ENCODE measurements at places on chromosomes 2 and 18.

GRCh38 chr2:177207101-177207500, 5.5 kb upstream of the HNRNPA3 start:
- no peak for DNase-seq

GRCh38 chr2:128139624-128140023, 48.6 kb downstream of the UGGT1 start:
- no peak for DNase-seq

DNA sequence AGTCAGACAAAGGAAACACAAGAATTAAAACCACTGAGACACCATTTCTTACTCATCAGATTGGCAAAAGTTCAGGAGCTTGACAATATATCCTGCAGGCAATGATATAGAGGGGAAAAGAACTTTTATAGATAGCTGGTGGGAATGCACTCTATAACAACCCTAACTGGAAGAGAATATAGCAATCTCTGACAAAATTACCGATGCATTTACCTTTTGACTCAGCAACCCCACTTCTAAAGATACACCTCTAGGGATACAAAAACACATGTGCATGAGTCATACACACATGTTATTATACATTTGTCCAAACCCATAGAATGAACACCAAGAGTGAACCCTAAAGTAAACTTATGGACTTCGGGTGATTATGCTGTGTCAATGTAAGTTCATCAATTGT, 79.4 kb upstream of the SRD5A2 start:
- DNase-seq: no peak

- DNase-seq: no peak
Measured at GRCh38 chr2:134466141-134466540, 212.3 kb downstream of the MGAT5 start.

GRCh38 chr18:36829362-36830157, 633 bp downstream of the KIAA1328 start:
- no peak for DNase-seq

- no peak for DNase-seq
Measured at GRCh38 chr2:207546822-207547221, 17.1 kb downstream of the CREB1 start.

- no peak for DNase-seq
Measured at GRCh38 chr2:12607971-12608370, 108.8 kb upstream of the TRIB2 start.

GRCh38 chr2:152396051-152396511, 61.1 kb downstream of the FMNL2 start:
- DNase-seq: no peak

- DNase-seq: no peak
Measured at GRCh38 chr2:69768235-69768634, 26.3 kb downstream of the ANXA4 start.

DNA sequence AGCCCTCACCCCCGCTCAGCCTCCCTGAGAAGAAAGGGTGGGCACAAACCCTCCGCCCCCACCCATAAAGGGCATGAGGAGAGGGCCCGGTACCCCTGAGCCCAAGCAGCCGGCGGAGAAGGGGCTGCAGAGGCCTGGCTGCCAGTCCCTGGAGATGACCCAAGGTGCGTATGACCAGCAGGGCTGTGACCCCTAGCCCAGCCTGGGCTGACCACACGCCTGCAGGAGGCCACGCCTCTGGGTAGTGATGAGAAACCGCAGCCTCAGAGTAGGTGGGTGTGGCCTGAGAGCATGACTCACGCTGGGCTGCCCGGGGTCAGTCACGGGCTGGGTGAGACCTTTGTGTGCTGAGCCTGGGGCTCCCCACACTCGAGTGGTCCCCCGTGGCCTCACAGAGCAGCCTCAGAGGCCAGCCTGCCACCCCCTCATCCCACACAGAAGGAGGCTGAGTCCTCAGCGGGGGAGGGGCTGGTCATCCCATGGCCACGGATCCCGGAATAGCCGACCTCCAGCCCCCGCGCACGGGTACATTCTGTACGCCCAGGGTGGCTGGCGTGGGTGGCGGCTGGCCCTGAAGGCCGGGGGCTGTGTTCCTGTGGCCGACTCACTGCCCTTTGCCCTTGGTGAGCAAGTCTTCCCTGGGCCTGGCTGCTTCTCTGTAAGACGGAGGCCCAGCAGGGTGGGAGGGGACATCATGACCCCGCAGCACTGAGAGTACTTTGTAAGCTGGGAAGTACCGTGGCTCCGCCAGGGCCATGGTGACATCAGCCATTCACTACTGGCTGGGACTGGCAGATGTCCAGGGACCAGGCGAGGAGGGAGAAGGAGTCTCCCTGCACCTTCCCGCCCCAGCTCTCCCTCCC, 110.8 kb upstream of the OTOS start:
- DNase-seq: no peak

GRCh38 chr18:12747530-12748315, 44.9 kb downstream of the PSMG2 start:
- DNase-seq: no peak

DNA sequence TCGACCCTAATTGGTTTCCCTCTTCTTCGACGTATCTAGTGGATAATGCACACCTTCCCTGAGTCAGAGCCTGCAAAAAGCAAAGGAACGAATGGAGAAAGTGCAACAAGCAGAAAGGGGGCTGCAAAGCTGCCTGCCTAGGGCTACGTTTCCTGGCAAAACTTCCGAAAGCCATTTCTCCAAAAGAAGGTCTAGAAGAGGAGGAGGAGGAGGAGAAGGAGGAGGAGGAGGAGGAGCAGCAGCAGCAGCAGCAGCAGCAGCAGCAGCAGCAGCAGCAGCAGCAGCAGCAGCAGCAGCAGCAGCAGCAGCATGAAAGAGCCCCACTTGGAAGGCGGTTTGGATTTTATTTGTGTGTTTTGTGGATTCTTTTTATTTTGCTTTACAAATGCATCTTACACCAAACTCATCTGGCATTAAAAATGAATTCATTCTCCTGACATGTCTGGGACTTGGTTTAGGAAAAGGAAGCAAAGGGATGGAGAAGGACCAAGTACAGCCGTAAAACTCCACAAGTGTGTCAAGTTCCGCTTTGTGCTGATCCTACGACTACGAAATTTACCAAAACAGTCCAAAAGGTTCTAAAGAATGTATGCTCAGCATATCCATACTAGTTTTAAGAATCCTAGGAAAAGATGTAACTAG, 2.0 kb downstream of the TCF4 start:
- DNase-seq: no peak

GRCh38 chr2:204574486-204574885, 29.2 kb downstream of the PARD3B start:
- no peak for DNase-seq

DNA sequence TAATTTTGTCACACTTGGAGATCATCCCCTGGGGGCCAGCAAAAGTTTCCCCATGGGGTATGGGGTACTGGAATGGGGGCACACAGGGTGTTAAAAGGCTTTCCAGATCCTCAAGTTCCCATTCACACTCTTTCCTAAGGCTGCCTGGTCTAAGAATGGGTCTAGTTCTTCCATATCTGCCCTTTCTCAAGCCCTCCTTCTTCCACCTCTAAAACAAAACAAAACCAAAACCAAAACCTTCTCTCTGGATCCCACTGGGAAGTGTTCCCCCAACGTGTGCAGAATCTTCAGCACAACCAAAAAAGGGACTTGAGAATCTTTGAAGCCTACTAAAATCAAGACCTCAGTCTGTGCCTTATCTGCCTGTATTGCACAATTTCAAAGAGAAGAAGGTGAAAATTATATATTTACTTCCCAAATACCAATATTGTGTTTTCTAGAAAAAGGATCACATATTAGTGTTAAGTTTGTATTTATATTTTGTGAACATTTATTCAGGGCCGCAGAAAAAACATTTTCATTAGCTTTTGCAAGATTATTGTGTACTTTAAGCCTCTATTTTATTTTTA, 207.2 kb upstream of the TCF4 start:
- DNase-seq: no peak

DNA sequence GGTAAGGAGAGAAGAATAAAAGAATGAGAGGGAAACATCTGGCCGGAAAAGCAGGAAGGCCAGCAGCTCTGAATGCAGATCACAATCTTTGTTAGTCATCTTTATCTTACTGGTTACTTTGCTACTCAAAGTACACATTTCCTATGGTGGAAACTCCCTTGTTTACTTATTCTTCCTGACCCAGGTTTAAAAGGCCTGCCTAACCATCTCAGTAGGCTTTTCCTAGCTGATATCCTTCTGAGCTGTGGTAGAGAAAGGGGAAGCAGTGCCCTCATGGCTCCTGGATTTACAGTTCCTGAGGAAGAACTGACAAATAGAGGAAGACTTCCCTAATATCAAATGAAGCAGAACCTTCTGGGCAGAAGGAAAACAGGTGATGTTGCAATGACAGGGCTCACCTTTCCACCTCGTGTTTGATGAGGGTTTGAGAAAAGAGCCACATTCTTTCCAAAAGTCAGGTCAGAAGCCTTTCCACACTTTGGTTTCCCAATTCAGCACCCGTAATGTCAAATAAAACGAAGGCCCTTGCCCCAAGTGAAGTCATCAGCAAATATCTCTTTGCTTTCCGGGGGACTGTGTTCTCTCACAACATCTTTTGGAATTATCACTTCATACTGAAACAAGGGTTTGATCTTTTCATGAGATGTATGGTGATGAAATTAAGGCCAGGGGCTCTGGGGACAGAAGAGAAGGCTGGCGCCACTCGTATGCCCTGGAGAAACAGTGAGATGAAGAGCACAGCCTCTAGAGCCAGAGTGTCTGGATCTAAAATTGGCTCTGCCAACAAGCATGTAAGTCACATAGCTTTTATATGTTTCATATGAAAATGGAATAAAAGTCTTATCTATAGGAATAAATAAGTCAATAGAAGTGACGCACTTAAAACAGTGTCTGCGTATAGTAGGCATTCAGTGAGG, 26.7 kb upstream of the APOB start:
- DNase-seq: no peak

DNA sequence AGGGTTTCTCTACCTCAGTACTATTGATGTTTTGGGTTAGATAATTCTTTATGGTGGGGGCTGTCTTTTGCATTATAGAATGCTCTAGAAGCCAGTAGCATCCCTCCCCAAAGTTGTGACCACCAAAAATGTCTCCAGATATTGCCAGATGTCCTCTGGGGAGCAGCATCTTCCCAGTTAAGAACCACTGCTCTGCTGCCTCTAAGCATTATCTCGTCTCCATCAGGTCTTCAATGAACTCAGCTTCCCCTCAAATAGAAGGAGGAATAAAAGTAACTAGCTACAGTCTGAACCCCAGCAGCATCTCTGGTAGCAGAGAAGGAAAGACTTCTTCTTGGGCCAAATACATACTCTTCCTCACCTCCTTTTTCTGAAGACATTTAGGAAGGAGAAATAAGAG, 244.1 kb downstream of the AGPS start:
- DNase-seq: no peak

DNA sequence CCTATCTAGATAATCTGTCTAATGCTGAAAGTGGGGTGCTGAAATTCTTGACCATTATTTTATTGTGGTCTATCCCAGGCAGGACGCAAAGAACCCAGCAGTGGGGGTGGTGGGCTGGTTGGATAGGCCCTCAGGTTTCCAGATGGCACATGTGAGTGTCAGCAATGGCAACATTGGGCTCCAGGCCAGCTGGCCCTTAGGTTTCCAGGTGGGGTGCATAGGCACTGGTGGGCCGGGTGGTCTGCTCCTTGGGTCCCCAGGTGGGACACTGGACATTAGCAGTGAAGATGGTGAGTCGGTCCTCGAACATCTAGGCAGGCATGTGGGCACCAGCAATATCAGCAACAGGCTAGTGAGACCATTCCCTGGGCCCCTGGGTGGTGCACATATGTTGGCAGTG, 680.3 kb upstream of the ACVR2A start:
- no peak for DNase-seq

GRCh38 chr2:37610638-37611289, 60.7 kb downstream of the CDC42EP3 start:
- DNase-seq: no peak

DNA sequence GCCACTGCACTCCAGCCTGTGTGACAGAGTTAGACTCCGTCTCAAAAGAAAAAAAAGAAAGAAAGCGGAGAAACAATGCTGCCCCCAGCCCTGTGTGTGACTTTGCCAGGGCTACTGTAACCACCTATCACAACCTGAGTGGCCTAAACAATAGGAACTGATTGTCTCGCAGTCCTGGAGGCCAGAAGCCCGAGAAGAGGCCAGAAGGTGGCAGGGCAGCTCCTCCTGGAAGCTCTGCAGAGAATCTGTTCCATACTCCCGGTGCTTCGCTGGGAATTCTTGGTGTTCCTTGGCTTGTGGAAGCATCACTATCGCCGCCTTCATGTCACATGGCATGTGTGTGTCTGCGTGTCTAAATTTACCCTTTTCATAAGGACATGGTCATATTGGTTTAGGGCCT, 14.4 kb upstream of the RAB17 start:
- DNase-seq: no peak

DNA sequence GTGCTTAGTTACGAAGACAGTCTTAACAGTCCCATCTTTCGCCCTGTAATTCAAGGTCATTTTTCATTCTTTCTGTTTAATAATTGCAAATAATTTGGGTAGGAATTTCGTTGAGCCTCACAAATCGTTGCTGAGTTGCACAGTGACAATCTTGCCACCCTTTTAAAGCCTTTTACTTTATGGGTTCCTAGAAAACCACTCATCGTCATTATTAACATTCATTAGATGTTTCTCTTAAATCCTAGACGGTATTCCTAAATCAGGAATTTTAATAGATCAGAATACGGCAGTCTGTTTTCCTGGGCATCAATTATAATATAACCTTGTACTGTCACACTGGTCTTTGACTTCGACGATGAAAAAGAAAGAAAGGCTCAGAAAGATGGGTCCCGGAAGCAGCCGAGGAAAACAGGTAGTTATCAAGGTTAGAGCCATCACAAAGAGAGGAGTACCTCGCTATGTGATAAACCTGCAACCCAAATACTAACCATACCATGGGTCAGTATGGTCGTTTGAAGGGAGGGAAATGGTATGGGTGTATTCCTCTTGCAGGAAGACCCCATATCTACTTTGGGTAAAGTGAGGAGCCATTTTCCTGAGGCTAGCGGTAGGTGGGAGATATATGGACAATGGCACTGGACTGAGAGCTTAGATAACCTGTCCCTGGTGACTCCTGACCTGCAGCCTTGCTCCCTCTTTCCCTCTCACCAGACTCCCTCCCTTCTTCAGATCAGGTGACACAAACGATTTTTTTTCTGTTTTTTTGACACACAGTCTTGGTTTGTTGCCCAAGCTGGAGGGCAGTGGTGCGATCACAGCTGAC, 981 bp upstream of the SF3B1 start:
- no peak for DNase-seq

DNA sequence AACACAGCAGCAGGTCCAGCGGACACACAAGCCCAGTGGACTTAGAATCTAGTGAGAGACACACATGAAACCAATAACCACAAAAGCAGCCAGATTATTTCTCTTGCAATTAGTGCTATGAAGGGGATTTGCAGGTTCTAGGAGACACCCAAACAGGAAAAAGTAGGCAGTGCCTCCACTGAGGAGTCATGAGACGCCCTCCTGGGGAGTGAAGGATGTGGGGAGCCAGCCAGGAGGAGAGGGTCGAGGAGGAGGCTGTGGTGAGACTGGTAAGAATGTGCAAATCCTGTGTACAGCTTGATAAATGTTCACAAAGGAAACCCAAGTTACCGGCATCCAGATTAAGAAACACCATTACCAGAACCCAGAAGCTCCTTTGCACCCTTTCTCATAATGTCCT, 2.7 kb upstream of the CAPN13 start:
- no peak for DNase-seq

- DNase-seq: no peak
Measured at GRCh38 chr2:11955884-11956291, 209.5 kb downstream of the LPIN1 start.

GRCh38 chr18:76546088-76546435, 51.0 kb upstream of the ZNF516 start:
- no peak for DNase-seq

GRCh38 chr2:235716875-235717496, 223.1 kb downstream of the AGAP1 start:
- DNase-seq: no peak
